ENCODE measurements at places on chromosomes 6 and 20. TPM values are rescaled to one million over a fixed set of nuclear protein-coding genes. Genes with fewer than 3 reads are reported as not detected.

- peak; percentile 51 for DNase-seq
- no peak overlapping the region for H3K27ac ChIP-seq
- peaks cover 15% of the 10 kb centered on the region for H3K4me1 ChIP-seq
- H3K4me3 ChIP-seq, result no peak overlapping the region
- H3K27me3 ChIP-seq, result no peaks in the 10 kb centered on the region
Measured at GRCh38 chr6:106608080-106608668, 21.1 kb downstream of the RTN4IP1 start.

ZNF451 gene
- 68.7 TPM for total RNA-seq

GRCh38 chr6:163667372-163668060, 253.0 kb downstream of the QKI start:
- no peak for DNase-seq
- H3K36me3 ChIP-seq, result no peaks in the 10 kb centered on the region
- H3K4me3 ChIP-seq, result no peak overlapping the region
- no peaks in the 10 kb centered on the region for H3K27me3 ChIP-seq
- no peak overlapping the region for H3K27ac ChIP-seq
- peaks cover 10% of the 10 kb centered on the region for H3K4me1 ChIP-seq

SRMS gene
- not detected for total RNA-seq

SNPH gene
- 4.2 TPM for total RNA-seq

DNA sequence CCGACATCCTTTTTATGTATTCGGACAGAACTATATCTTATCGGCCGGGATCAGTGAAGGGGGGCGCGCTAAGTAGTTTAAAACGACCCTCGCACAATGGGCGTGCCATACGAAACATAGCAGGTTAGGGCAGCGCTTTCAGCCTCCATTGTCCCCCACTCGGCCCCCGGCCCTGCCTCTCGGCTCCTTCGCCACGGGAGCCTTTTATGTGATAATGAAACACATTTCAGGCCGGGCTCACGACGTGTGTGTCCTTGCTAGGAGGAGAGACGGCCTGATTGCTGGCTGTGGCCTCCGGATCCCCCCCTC, 5.3 kb downstream of the FOXA2 start:
- DNase-seq, result no peak
- H3K27me3 ChIP-seq, result peaks cover 82% of the 10 kb centered on the region
- H3K4me1 ChIP-seq, result no peaks in the 10 kb centered on the region
- H3K36me3 ChIP-seq, result peaks cover 8% of the 10 kb centered on the region
- H3K4me3 ChIP-seq, result no peak overlapping the region

DNA sequence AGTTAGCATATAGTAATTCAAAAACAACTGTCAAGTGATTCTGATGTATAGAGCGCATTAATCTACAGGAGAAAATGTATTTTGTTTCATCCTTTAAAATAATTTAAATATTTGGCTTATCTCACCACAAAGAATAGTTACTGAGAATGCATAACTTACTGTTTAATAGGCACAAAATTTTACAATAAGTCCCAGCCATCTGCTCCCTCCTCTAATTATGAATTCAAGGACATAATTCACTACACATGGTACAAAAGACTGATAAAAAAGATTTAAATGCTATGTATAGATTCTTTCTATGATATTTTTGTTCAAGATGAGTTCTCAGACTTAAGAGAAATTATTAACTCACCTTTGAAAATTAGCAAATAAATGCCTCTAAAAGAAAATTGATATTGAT, 242.0 kb downstream of the FUT9 start:
- H3K36me3 ChIP-seq, result no peaks in the 10 kb centered on the region
- no peaks in the 10 kb centered on the region for H3K27me3 ChIP-seq
- no peak overlapping the region for H3K27ac ChIP-seq
- H3K4me3 ChIP-seq, result no peak overlapping the region
- no peak for DNase-seq

DNA sequence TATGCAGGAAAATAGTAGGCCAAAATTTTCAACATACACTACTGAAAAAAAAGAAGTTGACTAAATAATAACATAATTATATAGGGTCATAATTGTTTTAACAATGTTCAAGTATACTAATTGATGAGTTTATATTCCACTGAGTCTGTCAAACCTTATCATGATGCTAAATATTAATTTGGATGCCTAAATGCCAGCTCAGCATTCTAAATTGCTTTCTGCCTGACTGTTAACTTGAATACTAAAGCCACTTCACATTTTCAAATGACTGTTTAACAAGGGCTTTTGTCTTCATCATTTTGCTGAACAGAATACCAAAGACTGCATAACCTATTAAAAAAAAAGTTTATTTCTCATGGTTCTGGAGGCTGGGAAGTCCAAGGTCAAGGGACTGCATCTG, 232.8 kb downstream of the DOK5 start:
- H3K36me3 ChIP-seq, result no peaks in the 10 kb centered on the region
- H3K4me1 ChIP-seq, result no peaks in the 10 kb centered on the region

PSORS1C1 gene
- 0.26 TPM for total RNA-seq

- H3K4me1 ChIP-seq, result peaks cover 54% of the 10 kb centered on the region
- no peaks in the 10 kb centered on the region for H3K27me3 ChIP-seq
- peak; percentile 41 for DNase-seq
- H3K27ac ChIP-seq, result no peak overlapping the region
- no peaks in the 10 kb centered on the region for H3K36me3 ChIP-seq
Measured at GRCh38 chr6:159097256-159097655, 52.5 kb upstream of the TAGAP start.

- no peak overlapping the region for H3K4me3 ChIP-seq
- no peaks in the 10 kb centered on the region for H3K4me1 ChIP-seq
- no peak for DNase-seq
- peaks cover 10% of the 10 kb centered on the region for H3K27me3 ChIP-seq
- no peaks in the 10 kb centered on the region for H3K36me3 ChIP-seq
Measured at GRCh38 chr6:128541261-128541660, 20.9 kb upstream of the PTPRK start.

- H3K4me3 ChIP-seq, result peak overlapping the region; percentile 70
- no peaks in the 10 kb centered on the region for H3K27me3 ChIP-seq
- DNase-seq, result no peak
- peaks cover 55% of the 10 kb centered on the region for H3K4me1 ChIP-seq
- peak overlapping the region; percentile 94 for H3K27ac ChIP-seq
Measured at GRCh38 chr20:53828088-53828681, 234.5 kb upstream of the ZNF217 start.

MCCD1 gene
- total RNA-seq, result not detected

REM1 gene
- not detected for total RNA-seq

GRCh38 chr20:38932457-38933120, 6.4 kb downstream of the FAM83D start:
- peaks cover 63% of the 10 kb centered on the region for H3K4me1 ChIP-seq
- DNase-seq, result no peak
- H3K4me3 ChIP-seq, result no peak overlapping the region
- no peaks in the 10 kb centered on the region for H3K27me3 ChIP-seq

GRCh38 chr6:38355519-38355918, 284.2 kb downstream of the BTBD9 start:
- peak overlapping the region; percentile 38 for H3K4me3 ChIP-seq
- no peak for DNase-seq
- peak overlapping the region; percentile 24 for H3K27ac ChIP-seq
- H3K36me3 ChIP-seq, result no peaks in the 10 kb centered on the region

DNA sequence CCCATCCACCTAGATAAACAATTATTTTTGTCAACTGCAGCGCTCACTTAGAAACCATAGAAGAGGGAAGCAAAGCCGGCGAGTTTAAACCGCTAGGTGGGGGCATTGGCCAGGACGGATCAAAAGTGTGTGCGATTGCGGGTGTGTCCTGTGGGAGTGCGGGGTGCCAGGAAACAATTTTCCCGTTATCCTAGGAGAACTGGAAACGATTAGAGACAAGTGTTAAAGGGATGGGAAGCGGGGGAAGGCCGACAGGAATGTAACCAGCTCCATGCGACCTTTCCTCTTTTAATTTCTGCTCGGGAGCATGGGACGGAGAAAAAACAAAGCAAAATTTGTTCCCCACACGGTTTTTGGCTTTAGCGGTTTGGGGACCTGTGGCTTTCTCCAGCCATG, 2.8 kb upstream of the HTR1B start:
- DNase-seq, result peak; percentile 51
- H3K27ac ChIP-seq, result no peak overlapping the region
- H3K4me3 ChIP-seq, result peak overlapping the region; percentile 72
- H3K27me3 ChIP-seq, result peaks cover 58% of the 10 kb centered on the region

FBXO30 gene
- 4.2 TPM for total RNA-seq

PGBD1 gene
- 3.9 TPM for total RNA-seq

CABLES2 gene
- 16.5 TPM for total RNA-seq

DNA sequence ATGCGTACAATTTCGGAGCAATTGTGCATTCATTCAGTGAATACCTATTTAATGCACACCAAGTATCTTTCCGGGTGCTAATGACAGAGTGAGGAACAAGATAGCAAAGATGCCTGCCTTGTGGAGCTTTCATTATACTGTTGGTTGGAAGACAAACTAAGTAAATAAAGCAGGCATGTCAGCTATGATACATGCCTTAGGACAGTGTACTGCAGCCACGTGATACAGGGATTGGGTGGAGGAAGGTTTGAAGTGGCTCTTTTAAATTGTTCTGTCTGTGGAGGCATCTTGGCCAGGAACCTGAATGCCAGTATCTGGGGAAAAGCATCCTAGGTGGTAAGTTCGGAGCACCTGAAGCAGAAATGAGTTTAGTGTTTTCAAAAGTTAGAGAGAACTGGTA, 3.0 kb upstream of the OTOR start:
- no peak overlapping the region for H3K27ac ChIP-seq
- H3K36me3 ChIP-seq, result peaks cover 19% of the 10 kb centered on the region
- no peaks in the 10 kb centered on the region for H3K4me1 ChIP-seq
- no peak overlapping the region for H3K4me3 ChIP-seq

- no peak overlapping the region for H3K27ac ChIP-seq
- no peaks in the 10 kb centered on the region for H3K27me3 ChIP-seq
- H3K36me3 ChIP-seq, result no peaks in the 10 kb centered on the region
- peaks cover 3% of the 10 kb centered on the region for H3K4me1 ChIP-seq
- H3K4me3 ChIP-seq, result no peak overlapping the region
- DNase-seq, result no peak
Measured at GRCh38 chr6:52503851-52504781, 72.7 kb downstream of the TRAM2 start.

DNA sequence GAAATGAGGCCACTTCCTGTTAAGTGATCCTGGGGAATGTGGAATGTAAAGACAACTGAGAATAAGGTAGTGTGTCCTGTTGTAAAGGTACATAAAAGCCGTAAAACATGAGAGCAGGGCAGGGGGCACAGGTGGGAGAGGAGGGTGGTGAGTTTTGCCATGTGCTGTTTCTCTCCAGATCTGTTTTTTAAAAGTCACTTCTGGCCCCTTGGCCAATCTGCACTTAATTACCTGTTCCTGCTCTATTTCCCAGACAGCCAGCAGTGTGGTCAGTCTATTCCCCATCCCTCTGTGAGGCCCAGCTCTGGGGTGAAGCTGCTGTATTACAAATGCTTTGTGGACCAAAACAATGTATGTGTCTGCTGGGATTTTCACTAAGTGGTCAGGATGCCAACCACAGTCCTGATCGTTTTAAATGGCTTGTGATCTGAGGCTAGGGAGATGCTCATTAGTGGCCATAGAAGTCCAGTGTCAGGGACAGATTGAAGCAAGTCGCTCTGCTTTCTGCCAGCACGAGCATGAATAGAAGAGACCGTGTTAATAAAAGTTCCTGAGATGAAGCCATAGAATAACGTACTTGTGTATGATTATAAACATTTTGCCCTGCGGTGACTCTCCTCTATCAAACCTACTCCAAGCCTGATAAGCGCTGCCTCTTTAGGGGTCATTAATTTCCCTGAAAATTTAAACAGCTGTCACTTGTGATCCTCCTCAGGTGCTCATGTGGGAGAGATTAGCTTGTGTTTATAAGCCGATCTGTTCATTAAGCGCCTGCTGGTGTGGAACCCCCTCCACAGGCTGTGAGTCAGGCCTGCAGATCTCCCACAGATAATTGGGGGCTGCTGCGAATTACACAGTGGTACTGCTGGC, 111.8 kb upstream of the CENPW start:
- DNase-seq, result no peak
- no peak overlapping the region for H3K4me3 ChIP-seq
- no peaks in the 10 kb centered on the region for H3K4me1 ChIP-seq

CPNE5 gene
- total RNA-seq, result 0.94 TPM

DNA sequence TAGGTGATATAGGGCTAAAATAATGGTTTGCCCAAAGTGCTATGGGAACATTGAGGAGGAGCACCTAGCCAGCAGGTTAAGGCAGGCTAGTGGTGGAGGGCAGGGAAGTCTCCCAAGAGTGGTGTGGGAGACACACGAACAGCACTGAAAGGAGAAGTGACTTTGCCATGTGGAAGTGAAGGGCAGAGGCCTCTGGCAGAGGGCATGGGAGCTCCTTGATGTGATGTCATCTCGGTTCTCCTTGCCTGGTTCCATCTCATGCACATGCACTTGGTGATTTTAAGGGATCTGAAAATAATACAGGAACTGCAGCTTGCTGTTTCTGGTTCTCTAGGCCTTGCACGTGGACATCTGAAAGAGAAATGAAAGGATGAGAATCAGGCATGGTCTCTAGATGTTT, 4.7 kb upstream of the MAP3K4 start:
- H3K4me1 ChIP-seq, result no peaks in the 10 kb centered on the region
- peaks cover 8% of the 10 kb centered on the region for H3K36me3 ChIP-seq
- H3K27me3 ChIP-seq, result peaks cover 18% of the 10 kb centered on the region
- DNase-seq, result no peak
- H3K27ac ChIP-seq, result no peak overlapping the region

DNA sequence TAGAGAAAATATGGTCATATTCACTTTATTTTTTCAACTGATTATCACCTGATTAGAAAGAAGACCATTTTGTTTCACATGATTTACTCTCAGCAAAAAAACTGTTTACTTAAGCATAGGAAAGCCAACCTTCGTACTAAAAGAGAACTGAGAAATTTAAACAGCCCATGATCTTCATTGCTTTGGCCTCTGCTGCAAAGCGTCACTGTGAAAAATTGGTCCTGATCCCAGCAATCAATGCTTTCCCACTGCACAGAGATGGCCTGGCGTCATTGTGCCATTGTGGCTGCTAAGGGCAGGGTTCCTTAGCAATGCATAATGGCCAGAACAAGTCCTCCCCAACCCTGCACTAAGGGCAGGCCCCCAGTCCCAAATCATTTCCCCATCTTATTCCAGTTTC, 19.9 kb upstream of the THEMIS start:
- H3K27ac ChIP-seq, result no peak overlapping the region
- peaks cover 82% of the 10 kb centered on the region for H3K4me1 ChIP-seq
- H3K27me3 ChIP-seq, result no peaks in the 10 kb centered on the region

CTCFL gene
- total RNA-seq, result not detected

DNA sequence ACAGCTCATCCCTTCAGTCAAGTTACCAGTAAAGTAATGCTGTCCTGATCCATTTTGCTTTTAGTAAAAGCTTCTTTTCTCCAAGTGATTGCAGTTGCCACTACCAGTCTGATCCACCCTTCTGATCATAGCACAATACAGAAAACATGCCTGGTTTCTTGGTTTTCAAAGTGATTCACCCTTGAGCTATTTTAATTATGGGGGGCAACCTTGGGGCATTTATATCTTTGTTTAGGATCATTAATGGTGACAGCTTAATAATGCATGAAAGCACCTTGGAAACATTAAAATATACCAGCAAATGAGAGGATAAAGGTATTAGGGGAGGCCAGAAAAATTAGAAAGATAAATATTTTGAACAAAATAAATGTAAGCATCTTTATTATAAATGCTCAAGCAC, 38.4 kb downstream of the LRRC1 start:
- H3K4me1 ChIP-seq, result no peaks in the 10 kb centered on the region
- no peaks in the 10 kb centered on the region for H3K36me3 ChIP-seq
- H3K27ac ChIP-seq, result no peak overlapping the region
- DNase-seq, result no peak

- no peak overlapping the region for H3K4me3 ChIP-seq
- H3K27me3 ChIP-seq, result no peaks in the 10 kb centered on the region
- no peak for DNase-seq
- no peaks in the 10 kb centered on the region for H3K4me1 ChIP-seq
Measured at GRCh38 chr20:41261260-41261659, 56.3 kb downstream of the ZHX3 start.

VNN1 gene
- total RNA-seq, result not detected

Data from activated CD8-positive, alpha-beta memory T cell treated with anti-CD3 and anti-CD28 coated beads, Interleukin-2, amount 10 ng/mL, durations not matched to agents 7 days and 5 days (primary cell).